Activated CD8-positive, alpha-beta memory T cell treated with anti-CD3 and anti-CD28 coated beads, Interleukin-2, amount 50 U/mL, for 48 hours (primary cell): ENCODE measurements at places on chromosomes 4 and X.

- DNase-seq = no peak
Observed at GRCh38 chr4:3412257-3413020, 29.3 kb upstream of the HGFAC start.

- DNase-seq = no peak
Observed at GRCh38 chr4:80073473-80074008, 512 bp upstream of the ANTXR2 start.

DNA sequence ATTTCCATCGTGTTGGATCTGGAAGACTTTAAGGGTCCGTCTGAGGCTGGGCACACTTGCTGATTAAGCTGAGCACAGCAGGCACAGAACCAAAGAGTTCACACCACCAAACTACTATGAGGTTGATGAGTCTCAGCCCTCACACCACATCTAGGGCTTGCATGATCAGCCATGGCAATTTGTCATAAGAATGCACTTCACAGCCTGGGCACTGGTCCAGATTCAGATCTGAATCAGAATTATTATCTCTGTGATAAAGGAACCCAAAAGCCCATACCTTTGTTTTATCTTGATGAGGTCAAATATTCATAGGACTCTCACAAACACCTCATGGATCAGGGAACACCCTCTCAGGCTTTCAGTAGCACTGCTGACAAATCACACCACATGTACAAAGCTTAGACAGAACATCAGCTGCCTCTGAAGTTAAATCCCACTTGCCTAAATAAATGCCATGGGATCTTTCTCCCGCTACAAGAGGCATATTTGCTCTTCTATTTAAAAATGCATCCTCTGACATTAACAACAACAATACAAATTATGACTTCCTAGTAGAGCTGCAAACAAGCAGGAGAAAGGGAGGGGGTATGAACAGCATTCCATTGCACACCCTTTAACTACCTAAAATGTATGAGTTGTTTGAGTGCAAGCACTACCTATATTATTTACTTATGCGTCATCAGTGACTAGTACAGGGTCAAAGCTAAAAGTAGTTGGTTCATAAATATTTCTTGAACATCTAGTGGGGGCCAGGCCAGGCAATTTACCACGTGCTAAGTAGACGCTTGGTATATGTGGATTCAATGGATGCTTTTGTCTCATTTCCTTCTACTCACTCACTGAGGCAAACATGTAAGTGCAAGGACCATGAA lies 186.3 kb upstream of the FGF13 start:
- no peak for DNase-seq

DNA sequence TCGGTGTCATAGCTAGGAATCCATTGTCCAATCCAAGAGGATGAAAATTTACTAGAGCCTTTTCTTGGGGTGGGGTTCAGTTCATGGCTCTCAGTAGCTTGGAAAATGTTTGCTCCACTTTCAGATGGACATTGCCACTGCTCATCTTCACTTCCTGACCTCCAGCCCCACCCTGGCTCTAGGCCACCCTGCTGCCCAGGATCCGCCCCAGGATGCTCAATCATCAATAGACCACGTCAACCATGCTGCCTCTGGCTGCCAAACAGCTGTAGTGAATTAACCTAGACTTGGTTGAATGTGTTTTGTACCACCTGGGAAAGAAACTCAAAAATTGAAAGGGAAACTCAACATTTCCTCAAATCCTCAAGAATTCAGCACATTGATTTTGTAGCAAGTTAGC lies 37.2 kb upstream of the HSD17B10 start:
- no peak for DNase-seq

DNA sequence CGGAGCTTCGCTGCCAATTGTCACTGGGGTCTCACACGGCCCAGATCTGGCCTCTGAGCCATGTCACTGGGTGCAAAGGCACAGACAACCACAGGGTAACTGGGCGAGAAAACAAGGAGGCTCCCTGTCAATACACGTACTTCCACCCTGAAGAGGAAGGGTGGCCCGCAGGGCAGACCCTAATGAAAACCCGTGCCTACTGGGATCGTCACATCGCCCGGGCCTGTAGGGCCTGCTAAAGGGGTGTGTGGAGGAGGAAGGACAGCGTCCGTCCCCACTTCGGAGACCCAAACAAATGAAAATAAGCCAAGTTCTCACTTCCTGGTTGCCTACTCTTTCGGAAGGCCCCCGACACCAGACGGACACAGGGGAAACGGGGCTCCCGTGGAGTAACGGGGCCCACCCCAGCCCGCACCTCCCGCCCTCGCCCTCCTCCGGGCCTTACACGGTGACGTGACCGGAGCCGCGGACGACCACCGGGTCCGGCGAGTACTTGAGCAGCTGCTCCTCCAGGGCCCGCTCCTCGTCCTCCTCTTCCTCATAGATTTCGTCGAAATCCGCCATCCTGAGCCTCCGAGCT lies 578 bp downstream of the CHIC2 start:
- DNase-seq = no peak

DNA sequence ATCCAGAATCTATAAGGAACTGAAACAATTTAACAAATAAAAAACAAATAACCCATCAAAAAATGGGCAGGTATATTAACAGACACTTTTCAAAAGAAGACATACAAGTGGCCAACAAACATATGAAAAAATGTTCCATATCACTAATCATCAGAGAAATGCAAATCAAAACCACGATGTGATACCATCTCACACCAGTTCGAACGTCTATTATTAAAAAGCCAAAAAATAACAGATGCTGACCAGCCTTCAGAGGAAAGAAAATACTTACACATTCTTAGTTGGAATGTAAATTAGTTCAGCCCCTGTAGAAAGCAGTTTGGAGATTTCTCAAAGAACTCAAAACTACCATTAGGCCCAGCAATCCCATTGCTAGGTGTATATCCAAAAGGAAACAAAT lies 687.9 kb upstream of the AADAT start:
- DNase-seq = no peak

GRCh38 chrX:56281789-56282188 lies 49.6 kb downstream of the KLF8 start:
- no peak for DNase-seq

- no peak for DNase-seq
Observed at GRCh38 chrX:100263650-100264049, 146.4 kb downstream of the PCDH19 start.

DNA sequence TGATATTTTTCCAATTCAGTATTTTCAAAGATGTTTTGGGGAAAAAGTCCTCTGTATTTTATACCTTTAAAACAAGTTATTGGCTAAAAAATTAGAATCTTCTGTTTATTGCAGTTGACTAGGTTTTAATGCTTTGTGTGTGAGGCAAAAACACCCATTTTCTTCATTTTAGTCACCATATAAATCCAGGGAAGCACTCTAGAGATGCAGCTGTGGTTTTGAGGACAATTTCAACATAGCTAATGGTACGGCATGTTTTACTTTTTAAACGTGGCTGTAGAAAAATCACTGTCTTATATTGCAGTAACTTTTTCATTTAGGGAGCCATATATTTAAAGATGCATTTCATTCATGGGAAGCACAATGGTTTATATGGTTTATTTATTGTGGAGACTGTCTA lies 129.1 kb upstream of the PITX2 start:
- no peak for DNase-seq

- DNase-seq = no peak
Observed at GRCh38 chr4:187286525-187286924, 562.9 kb upstream of the FAT1 start.

DNA sequence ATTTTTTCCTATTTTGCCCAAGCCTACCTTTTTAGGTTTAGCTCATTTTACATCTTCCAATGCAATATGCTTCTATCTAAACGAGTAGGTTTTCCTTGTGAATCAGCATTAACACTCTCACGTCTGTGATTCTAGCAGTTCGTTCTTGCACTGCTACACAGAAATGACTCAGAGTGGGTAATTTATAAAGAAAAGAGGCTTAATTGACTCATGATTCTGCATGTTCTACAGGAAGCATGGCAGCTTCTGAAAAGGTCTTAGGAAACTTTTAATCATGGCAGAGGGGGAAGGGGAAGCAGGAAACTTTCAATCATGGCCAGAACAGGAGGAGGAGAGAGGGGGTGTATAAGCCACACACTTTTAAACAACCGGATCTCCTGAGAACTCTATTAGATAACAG lies 44.9 kb downstream of the SPANXN1 start:
- DNase-seq = no peak

GRCh38 chr4:146159384-146160058 lies 16.0 kb upstream of the LSM6 start:
- DNase-seq = no peak

- peak; percentile 77 for DNase-seq
Observed at GRCh38 chrX:132217203-132218073, 1.8 kb downstream of the RAP2C start.

- DNase-seq = no peak
Observed at GRCh38 chr4:8261851-8262535, 7.6 kb upstream of the HTRA3 start.
